Osteocyte (in vitro differentiated cells): ENCODE measurements at places on chromosomes 11 and 22.

GRCh38 chr22:48936391-48936790 is 891.3 kb downstream of the BRD1 start:
- peak; percentile 38 for DNase-seq

- DNase-seq, result no peak
Measured at GRCh38 chr22:22838148-22838786, 49.3 kb upstream of the IGLL5 start.

- DNase-seq, result no peak
Measured at GRCh38 chr11:122647736-122648275, 7.7 kb upstream of the UBASH3B start.

GRCh38 chr11:116736763-116737162 is 36.0 kb downstream of the BUD13 start:
- no peak for DNase-seq
